ENCODE measurements at places on chromosomes 11 and 22.

GRCh38 chr11:95095858-95096587 is 6.4 kb downstream of the ENDOD1 start:
- DNase-seq: no peak

DNA sequence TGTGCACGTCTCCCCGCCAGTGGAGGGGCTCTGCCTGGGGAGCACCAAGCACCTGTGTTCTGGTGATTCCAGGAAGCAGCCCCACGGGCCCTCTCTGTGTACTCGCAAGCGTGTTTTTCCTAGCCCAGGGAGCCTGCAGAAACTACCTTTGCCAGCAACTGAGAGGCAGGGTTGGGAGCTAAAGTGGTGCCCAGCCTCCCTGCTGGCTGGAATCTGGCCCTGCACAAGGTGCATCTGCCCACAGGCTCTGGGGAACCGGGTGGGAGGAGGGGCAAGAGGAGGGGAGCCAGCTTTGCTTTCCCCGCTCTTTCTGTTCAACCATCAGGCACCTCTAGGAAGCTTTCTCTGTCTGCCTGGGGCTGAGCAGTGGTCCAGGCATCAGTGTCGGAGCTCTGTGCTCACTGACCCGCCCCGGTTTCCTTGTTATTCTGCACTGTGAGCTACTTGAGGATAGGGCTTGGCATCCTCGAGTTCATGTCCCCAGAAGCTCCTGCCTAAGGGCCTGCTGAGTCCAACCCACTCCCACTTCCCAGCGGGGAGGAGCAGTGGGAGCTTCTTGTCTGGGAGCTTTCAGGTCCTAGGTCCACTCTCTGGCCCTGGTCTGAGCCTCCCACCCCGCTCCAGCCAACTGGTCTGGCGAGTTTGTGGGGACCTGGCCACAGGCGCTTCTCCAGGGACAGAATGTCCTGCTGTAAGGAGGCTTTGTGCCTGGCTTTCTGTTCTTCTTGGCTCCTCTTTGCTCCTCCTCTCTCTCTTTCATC is 14.9 kb downstream of the DAGLA start:
- no peak for DNase-seq

GRCh38 chr11:77069336-77069968 is 2.7 kb downstream of the CAPN5 start:
- no peak for DNase-seq

- no peak for DNase-seq
These were observed 37.6 kb upstream of the RCN1 start for GRCh38 chr11:32053151-32053888.

GRCh38 chr22:29799217-29799680 is 32.1 kb downstream of the UQCR10 start:
- DNase-seq: no peak

- DNase-seq: no peak
These were observed 396.2 kb downstream of the BUD13 start for GRCh38 chr11:116376547-116376946.

- no peak for DNase-seq
These were observed 3.3 kb downstream of the A4GALT start for GRCh38 chr22:42717197-42717928.

DNA sequence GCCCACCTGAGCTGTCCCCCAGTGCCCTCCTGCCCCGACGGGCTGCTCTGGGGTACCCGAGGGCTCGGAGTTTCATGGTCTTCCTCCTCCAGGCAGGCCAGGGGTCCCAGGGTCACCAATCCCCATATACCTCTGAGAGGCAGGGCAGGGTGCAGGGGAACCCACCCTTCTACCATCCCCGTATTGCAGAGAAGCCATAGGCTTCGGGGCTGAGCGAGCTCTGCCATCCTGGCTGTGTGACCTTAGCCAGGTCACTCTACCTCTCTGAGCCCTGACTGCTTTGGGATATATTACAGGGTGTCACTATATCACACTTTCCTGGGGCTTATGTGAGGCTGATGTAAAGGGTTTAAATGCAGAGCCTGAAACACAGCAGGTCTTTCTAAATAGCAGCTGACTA is 57.4 kb downstream of the NAT10 start:
- no peak for DNase-seq

DNA sequence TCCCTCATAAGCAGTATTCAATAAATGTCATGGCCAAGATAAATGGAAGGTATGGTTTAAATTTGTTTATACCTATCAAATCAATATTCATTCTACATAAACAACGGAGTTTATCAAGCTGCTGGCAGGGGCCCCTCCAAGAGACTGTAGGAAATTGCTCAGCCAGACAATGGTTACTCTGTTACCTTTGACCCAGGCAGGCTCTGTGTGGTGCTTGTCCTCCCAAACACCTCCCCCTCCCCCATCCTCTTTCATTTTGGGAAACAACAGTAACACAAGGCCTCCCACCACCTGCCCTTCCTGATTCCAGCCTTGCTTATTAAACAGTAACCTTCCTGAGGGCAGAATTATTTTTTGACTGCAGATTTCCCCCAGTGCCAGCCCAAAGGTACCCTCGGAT is 10.5 kb upstream of the ZBTB16 start:
- DNase-seq: no peak

GRCh38 chr11:31799435-31800397 is 11.4 kb downstream of the PAX6 start:
- no peak for DNase-seq

GRCh38 chr11:104846216-104846615 is 52.0 kb downstream of the CASP12 start:
- DNase-seq: no peak

Measured in dorsolateral prefrontal cortex (tissue), 122 donors.